ENCODE measurements at places on chromosomes 2 and 18.

DNA sequence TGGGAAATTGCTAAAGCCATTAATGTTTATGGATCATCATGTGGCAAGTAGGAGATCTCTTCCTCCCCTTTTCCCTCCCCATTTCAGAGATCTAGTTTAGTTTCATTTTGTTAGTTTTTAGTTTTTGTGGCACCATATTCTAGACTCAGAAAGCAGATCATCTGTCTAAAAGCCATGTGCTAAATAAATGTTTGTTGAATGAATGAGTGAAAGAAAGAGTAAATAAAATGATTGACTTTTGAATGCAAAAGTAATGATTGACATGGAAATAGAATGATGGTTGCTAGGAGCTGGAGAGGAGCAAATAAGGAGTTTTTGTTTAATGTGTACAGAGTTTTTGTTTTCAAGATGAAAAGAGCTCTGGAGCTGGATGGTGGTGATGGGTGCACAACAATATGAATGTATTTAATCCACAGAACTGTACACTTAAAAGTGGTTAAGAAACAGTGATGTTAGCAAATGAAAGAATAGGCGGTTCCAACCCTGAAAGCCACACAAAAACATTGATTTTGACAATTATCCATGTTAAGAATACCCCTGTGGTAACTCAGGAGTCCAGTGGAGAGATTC, 23.6 kb downstream of the TMEM178A start:
- DNase-seq: no peak

GRCh38 chr2:10233131-10234012, 69.3 kb upstream of the HPCAL1 start:
- H3K36me3 ChIP-seq: peaks cover 11% of the 10 kb centered on the region
- H3K27me3 ChIP-seq: peaks cover 10% of the 10 kb centered on the region
- H3K27ac ChIP-seq: peak overlapping the region; percentile 10
- H3K4me1 ChIP-seq: peaks cover 3% of the 10 kb centered on the region
- no peak overlapping the region for H3K4me3 ChIP-seq
- no peak for DNase-seq

- no peaks in the 10 kb centered on the region for H3K4me1 ChIP-seq
- H3K4me3 ChIP-seq: no peak overlapping the region
- no peaks in the 10 kb centered on the region for H3K36me3 ChIP-seq
- no peak overlapping the region for H3K27ac ChIP-seq
- peaks cover 2% of the 10 kb centered on the region for H3K27me3 ChIP-seq
Measured at GRCh38 chr2:241020201-241020600, 21.8 kb downstream of the SNED1 start.

GRCh38 chr2:16218625-16219024, 278.3 kb downstream of the MYCN start:
- no peak overlapping the region for H3K27ac ChIP-seq
- no peak overlapping the region for H3K4me3 ChIP-seq
- peak; percentile 50 for DNase-seq
- no peaks in the 10 kb centered on the region for H3K4me1 ChIP-seq
- H3K27me3 ChIP-seq: peaks cover 4% of the 10 kb centered on the region

GRCh38 chr2:42999391-42999841, 207.0 kb upstream of the HAAO start:
- H3K27ac ChIP-seq: no peak overlapping the region
- peaks cover 5% of the 10 kb centered on the region for H3K36me3 ChIP-seq
- no peak overlapping the region for H3K4me3 ChIP-seq
- peaks cover 4% of the 10 kb centered on the region for H3K4me1 ChIP-seq
- H3K27me3 ChIP-seq: peaks cover 5% of the 10 kb centered on the region
- no peak for DNase-seq

GRCh38 chr2:102187496-102188150, 800 bp downstream of the IL1RL2 start:
- no peaks in the 10 kb centered on the region for H3K36me3 ChIP-seq
- no peaks in the 10 kb centered on the region for H3K4me1 ChIP-seq
- peak; percentile 43 for DNase-seq
- no peak overlapping the region for H3K27ac ChIP-seq
- peak overlapping the region; percentile 86 for H3K4me3 ChIP-seq

GRCh38 chr2:173652311-173652710, 297.6 kb downstream of the CDCA7 start:
- H3K27ac ChIP-seq: no peak overlapping the region
- H3K36me3 ChIP-seq: no peaks in the 10 kb centered on the region
- H3K4me3 ChIP-seq: no peak overlapping the region
- peaks cover 1% of the 10 kb centered on the region for H3K27me3 ChIP-seq
- H3K4me1 ChIP-seq: no peaks in the 10 kb centered on the region

GRCh38 chr2:58667137-58667774, 426.1 kb upstream of the FANCL start:
- no peak overlapping the region for H3K4me3 ChIP-seq
- DNase-seq: no peak
- no peak overlapping the region for H3K27ac ChIP-seq
- peaks cover 2% of the 10 kb centered on the region for H3K27me3 ChIP-seq

DNA sequence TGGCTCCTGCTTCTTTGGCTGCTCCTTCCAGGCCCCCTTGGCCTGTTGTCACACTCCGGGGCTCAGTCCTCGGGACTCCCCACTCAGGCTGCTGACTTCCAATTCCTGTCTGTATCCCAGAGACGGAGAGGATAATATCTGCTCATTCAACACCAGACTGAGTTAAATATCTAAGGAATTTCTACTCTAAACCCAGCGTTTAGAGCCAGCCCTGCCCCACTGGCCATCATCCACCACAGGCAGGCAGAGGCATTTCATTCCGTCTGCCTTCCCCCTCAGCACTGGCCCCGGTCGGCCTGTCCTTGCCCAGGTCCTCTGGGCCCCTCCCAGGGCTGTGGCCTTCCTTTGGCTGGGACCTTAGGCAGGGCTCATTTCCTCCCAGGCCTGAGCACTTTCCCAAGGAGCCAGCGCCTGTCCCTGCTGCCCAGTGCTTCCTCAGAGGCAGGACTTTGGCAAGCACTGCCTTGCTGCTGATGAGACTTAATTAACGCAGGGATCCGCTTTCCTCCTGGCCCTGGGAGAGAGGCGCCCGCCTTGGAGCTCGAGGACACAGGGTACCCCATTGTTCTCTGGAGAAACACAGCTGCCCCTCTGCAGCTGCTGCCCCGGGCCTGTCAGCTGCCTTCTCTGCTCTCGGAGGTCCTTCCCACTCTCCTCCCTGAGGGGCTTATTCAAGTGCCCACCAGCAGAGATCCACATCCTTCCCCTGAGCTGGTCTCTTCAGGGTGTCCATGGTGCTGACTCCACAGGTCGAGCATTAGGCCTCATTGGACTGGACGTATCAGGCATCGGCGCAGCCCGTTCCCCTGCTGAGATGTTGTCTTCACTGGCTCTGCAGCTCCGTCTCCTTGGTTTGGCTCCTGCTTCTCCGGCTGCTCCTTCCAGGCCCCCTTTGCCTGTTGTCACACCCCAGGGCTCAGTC, 42.8 kb downstream of the ATOH8 start:
- no peak overlapping the region for H3K27ac ChIP-seq
- no peaks in the 10 kb centered on the region for H3K36me3 ChIP-seq
- no peaks in the 10 kb centered on the region for H3K4me1 ChIP-seq
- no peak overlapping the region for H3K4me3 ChIP-seq

DNA sequence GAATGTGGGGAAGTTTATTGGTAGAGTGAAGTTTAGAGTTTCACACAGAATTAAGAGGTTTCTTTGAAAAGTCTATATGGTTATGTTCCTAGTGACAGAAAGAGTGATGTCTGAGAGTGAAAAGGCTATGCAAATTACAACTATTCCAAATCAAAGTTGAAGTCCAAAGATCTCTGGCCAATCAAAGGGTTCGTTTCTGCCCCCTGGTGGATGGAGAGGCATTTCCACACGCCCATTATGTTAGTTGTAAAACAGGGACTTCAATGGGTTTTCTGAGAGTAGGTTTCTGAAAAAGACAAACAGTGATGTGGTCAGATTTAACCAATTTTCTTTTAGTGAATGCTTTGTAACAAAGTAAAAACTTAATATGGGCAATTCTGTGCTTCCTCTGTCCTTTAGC, 441.5 kb upstream of the POU3F3 start:
- peaks cover 7% of the 10 kb centered on the region for H3K4me1 ChIP-seq
- DNase-seq: peak; percentile 65
- no peak overlapping the region for H3K27ac ChIP-seq
- no peak overlapping the region for H3K4me3 ChIP-seq
- H3K36me3 ChIP-seq: no peaks in the 10 kb centered on the region

GRCh38 chr2:181574321-181574720, 82.6 kb downstream of the CERKL start:
- no peak for DNase-seq
- H3K4me1 ChIP-seq: no peaks in the 10 kb centered on the region
- no peak overlapping the region for H3K27ac ChIP-seq
- no peak overlapping the region for H3K4me3 ChIP-seq

DNA sequence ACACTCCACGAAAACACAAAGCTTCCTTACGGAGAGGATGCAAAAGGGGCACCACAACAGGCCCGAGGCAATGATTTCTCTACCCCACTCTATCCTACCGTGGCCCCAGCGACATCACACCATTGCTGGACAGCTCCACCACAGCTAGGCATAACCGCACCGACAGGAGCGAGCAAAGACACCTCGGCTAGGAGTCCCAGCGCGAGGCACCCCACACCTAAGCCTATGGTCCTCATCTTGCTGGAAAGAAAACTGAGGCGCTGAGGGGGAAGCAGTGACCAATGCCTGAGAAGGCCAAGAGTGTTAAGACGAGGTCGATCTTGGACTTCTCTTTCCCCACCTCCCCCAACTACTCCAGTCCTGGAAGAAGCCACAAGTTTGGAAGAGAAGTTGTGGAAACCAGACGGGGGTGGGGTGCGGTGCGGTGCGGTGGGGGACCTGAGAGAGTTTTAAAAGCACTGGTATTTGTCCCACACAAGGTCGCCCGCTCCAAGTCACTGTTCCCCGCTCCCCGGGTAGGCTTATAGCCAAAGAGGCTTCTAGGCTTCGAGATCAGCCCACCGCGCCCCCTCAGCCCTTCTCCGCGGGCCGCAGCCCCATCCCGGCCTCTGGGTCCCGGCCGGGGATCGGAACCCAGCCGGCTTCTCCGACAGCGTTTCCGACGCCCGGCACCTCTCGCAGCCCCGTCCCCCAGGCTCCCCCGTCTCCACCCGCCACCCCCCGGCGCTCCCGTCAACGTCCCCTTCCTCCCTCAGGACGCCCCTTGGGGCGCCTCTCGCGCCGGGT, 766 bp downstream of the PDE6D start:
- H3K36me3 ChIP-seq: peaks cover 5% of the 10 kb centered on the region
- DNase-seq: peak; percentile 49
- H3K4me1 ChIP-seq: peaks cover 21% of the 10 kb centered on the region
- peak overlapping the region; percentile 95 for H3K4me3 ChIP-seq
- H3K27ac ChIP-seq: peak overlapping the region; percentile 6

DNA sequence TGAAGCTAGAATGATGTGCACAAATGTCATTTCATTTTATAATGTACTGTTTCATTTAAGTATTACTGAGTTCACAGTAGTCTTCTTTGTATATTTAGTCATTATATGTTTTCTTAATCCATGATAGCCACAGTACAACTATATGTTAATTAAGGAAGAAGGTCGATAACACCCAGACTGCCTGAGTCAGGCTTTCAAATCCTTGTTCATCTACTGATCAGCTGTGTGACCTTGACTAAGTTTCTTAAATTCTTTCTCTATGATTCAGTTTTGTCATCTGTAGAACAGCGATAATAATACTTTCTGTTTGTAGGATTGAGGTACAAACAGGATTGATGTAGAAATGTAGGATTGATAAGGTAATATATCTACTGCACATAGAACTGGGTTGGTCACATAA, 5.4 kb downstream of the GCC2 start:
- DNase-seq: no peak
- peaks cover 2% of the 10 kb centered on the region for H3K27me3 ChIP-seq
- H3K4me1 ChIP-seq: peaks cover 25% of the 10 kb centered on the region
- no peak overlapping the region for H3K27ac ChIP-seq

DNA sequence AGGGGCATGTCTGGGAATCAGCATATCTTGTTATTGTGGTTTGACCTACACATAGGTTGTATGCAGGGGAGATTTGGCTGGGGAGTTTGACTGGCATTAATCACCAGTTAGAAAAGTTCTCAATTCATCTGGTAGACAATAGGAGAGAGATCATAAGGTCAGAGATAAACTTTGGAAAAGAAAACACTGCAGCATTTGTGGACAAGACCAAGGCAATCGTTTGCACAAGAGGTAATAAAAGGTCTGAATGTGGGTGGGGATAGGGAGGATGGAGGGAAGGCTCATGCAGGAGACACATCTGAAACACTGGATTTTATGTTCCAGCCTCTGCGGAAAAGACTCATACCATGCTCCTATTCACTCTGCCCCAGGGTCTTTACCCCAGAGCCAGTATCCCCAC, 136.9 kb downstream of the MAIP1 start:
- peaks cover 15% of the 10 kb centered on the region for H3K4me1 ChIP-seq
- DNase-seq: no peak
- peaks cover 4% of the 10 kb centered on the region for H3K27me3 ChIP-seq
- H3K27ac ChIP-seq: no peak overlapping the region
- no peak overlapping the region for H3K4me3 ChIP-seq
- no peaks in the 10 kb centered on the region for H3K36me3 ChIP-seq

- peaks cover 2% of the 10 kb centered on the region for H3K27me3 ChIP-seq
- H3K4me3 ChIP-seq: no peak overlapping the region
- no peaks in the 10 kb centered on the region for H3K4me1 ChIP-seq
- H3K27ac ChIP-seq: no peak overlapping the region
- no peaks in the 10 kb centered on the region for H3K36me3 ChIP-seq
- no peak for DNase-seq
Measured at GRCh38 chr2:69975853-69976462, 14.5 kb upstream of the ASPRV1 start.

- H3K4me1 ChIP-seq: peaks cover 27% of the 10 kb centered on the region
- no peak overlapping the region for H3K4me3 ChIP-seq
- no peak for DNase-seq
Measured at GRCh38 chr18:63159590-63159989, 160.0 kb downstream of the BCL2 start.
